ENCODE measurements at places on chromosomes 3 and 15. TPM values are rescaled to one million over a fixed set of nuclear protein-coding genes. Genes with fewer than 3 reads are reported as not detected.

GOLGA6L7 gene
- not detected for total RNA-seq

HYAL3 gene
- total RNA-seq, result 12.7 TPM

STXBP5L gene
- not detected for total RNA-seq

ARGFX gene
- total RNA-seq, result not detected

DNA sequence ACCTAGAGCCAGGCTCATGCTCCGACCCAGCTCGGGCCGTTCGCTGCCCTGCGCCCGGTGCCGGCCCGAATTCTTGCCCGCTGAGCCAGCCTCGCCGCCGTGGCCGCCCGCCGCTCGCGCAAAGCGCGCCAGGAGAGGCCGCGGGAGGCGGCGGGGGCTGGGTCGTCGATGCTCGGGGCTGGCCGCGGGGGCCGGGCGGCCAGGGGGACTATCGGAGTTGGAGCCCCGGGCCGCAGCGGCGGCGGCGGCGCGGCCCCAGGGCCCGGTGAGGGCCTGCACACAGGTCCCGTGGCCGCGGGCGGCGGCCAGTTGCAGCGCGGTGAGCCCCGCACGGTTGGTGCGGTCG, 1.1 kb downstream of the ANKRD63 start:
- no peak for DNase-seq
- no peak overlapping the region for H3K4me3 ChIP-seq
- H3K27me3 ChIP-seq, result peaks cover 50% of the 10 kb centered on the region
- no peaks in the 10 kb centered on the region for H3K36me3 ChIP-seq
- H3K27ac ChIP-seq, result no peak overlapping the region
- H3K4me1 ChIP-seq, result peaks cover 15% of the 10 kb centered on the region

GRCh38 chr3:134345202-134345601, 29.0 kb downstream of the AMOTL2 start:
- H3K27ac ChIP-seq, result no peak overlapping the region
- peaks cover 5% of the 10 kb centered on the region for H3K4me1 ChIP-seq
- no peak overlapping the region for H3K4me3 ChIP-seq
- H3K36me3 ChIP-seq, result no peaks in the 10 kb centered on the region

Data from activated CD8-positive, alpha-beta T cell treated with anti-CD3 and anti-CD28 coated beads, Interleukin-2, amount 10 ng/mL, durations not matched to agents 7 days and 5 days (primary cell).